ENCODE measurements at places on chromosomes 5 and 9.

GRCh38 chr5:59487772-59488729 is 405.5 kb downstream of the PDE4D start:
- H3K4me1 ChIP-seq, result no peaks in the 10 kb centered on the region
- H3K27ac ChIP-seq, result no peak overlapping the region
- no peak overlapping the region for H3K4me3 ChIP-seq

GRCh38 chr5:143205386-143205785 is 198.1 kb downstream of the NR3C1 start:
- H3K4me3 ChIP-seq, result no peak overlapping the region
- no peaks in the 10 kb centered on the region for H3K36me3 ChIP-seq
- H3K27me3 ChIP-seq, result no peaks in the 10 kb centered on the region

- no peak overlapping the region for H3K27ac ChIP-seq
- H3K36me3 ChIP-seq, result no peaks in the 10 kb centered on the region
- H3K4me1 ChIP-seq, result no peaks in the 10 kb centered on the region
- no peak overlapping the region for H3K4me3 ChIP-seq
- no peak for DNase-seq
These were observed 161.5 kb downstream of the DEPDC1B start for GRCh38 chr5:60538426-60538825.

GRCh38 chr9:123927625-123928532 is 2.0 kb downstream of the DENND1A start:
- H3K27me3 ChIP-seq, result no peaks in the 10 kb centered on the region
- H3K4me3 ChIP-seq, result peak overlapping the region; percentile 85
- DNase-seq, result peak; percentile 12
- H3K27ac ChIP-seq, result peak overlapping the region; percentile 75

GRCh38 chr5:39432696-39433530 is 8.1 kb upstream of the DAB2 start:
- H3K27ac ChIP-seq, result no peak overlapping the region
- H3K27me3 ChIP-seq, result no peaks in the 10 kb centered on the region
- no peaks in the 10 kb centered on the region for H3K36me3 ChIP-seq
- no peak for DNase-seq
- H3K4me1 ChIP-seq, result peaks cover 9% of the 10 kb centered on the region

- H3K4me3 ChIP-seq, result no peak overlapping the region
- H3K4me1 ChIP-seq, result no peaks in the 10 kb centered on the region
- H3K27ac ChIP-seq, result no peak overlapping the region
- H3K36me3 ChIP-seq, result no peaks in the 10 kb centered on the region
- DNase-seq, result no peak
These were observed 36.1 kb downstream of the IRX4 start for GRCh38 chr5:1846583-1846982.

- no peaks in the 10 kb centered on the region for H3K27me3 ChIP-seq
- no peaks in the 10 kb centered on the region for H3K36me3 ChIP-seq
- DNase-seq, result no peak
- H3K4me1 ChIP-seq, result no peaks in the 10 kb centered on the region
- no peak overlapping the region for H3K27ac ChIP-seq
- H3K4me3 ChIP-seq, result no peak overlapping the region
These were observed 966.0 kb upstream of the COX7C start for GRCh38 chr5:85651731-85652130.

DNA sequence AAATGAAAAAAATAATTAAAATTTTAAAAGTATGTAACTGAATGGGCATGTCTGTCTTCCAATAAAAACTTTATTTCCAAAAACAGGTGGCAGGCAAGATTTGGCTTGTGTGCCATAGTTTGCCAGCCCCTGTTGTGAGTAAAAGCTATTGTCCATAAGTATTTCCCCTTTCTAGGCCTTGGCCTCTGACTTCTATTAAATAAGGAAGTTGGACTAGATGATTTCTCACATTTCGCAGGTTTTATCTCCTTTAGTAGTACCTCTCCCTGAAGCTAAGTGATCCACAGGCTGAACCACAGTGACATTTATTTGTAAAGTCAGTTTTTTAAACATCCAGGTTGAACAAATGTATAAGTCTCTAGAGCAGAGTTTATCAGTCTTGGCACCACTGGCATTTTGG is 41.3 kb downstream of the RECK start:
- H3K36me3 ChIP-seq, result no peaks in the 10 kb centered on the region
- DNase-seq, result no peak
- no peak overlapping the region for H3K4me3 ChIP-seq
- no peaks in the 10 kb centered on the region for H3K4me1 ChIP-seq
- H3K27me3 ChIP-seq, result no peaks in the 10 kb centered on the region

GRCh38 chr9:137390553-137391410 is 32.2 kb downstream of the EXD3 start:
- H3K36me3 ChIP-seq, result no peaks in the 10 kb centered on the region
- DNase-seq, result no peak
- peaks cover under 1% of the 10 kb centered on the region for H3K4me1 ChIP-seq
- no peak overlapping the region for H3K4me3 ChIP-seq

Data from PC-9 (cell line).